ENCODE measurements at places on chromosomes 6 and 20.

DNA sequence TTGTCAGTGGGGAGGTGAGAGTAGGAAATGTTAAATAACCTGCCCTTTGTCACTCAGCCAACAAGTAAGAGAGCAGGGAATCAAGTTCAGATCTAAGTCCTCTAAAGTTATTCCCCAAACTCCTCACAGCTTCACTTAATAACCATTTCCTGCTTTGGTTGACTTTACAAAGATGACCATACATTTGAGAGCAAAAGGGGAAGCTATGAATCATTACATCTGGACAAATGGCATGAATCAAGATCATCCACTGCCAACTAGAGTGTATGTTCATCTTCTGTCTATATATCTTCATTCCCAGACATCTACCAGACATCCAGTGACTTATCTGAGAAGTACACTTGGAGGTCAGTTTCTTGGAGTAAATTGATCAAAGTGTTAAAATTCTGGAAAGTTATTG lies 15.1 kb upstream of the HIVEP2 start:
- DNase-seq: no peak

DNA sequence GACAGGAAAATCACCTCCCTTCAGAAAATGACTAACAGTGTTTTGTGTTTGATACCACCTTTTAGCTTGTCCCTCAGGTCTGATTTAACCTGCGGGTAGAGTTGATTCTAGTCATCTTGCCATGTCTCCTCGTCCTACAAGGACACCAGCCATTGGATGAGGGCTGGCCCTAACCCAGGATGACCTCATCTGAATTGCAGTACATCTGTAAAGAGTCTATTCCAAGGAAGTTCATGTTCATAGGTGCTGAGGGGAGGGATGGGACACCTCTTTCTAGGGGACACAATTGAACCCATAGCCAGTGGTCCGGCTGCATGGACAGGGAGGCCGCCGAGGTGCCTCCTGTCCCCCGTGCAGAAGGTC lies 52.0 kb upstream of the DACT2 start:
- DNase-seq: no peak

- no peak for DNase-seq
These were observed 80.5 kb downstream of the CEBPB start for GRCh38 chr20:50271176-50271575.

GRCh38 chr20:51166489-51166888 lies 143.6 kb upstream of the KCNG1 start:
- DNase-seq: no peak

- DNase-seq: peak; percentile 28
These were observed 6.8 kb downstream of the SCAND1 start for GRCh38 chr20:35947489-35947888.

GRCh38 chr6:52394251-52394666 lies 25.9 kb upstream of the EFHC1 start:
- no peak for DNase-seq

GRCh38 chr6:111982681-111983080 lies 71.2 kb upstream of the CCN6 start:
- DNase-seq: no peak

GRCh38 chr6:119881416-119881815 lies 531.9 kb upstream of the MAN1A1 start:
- DNase-seq: no peak

DNA sequence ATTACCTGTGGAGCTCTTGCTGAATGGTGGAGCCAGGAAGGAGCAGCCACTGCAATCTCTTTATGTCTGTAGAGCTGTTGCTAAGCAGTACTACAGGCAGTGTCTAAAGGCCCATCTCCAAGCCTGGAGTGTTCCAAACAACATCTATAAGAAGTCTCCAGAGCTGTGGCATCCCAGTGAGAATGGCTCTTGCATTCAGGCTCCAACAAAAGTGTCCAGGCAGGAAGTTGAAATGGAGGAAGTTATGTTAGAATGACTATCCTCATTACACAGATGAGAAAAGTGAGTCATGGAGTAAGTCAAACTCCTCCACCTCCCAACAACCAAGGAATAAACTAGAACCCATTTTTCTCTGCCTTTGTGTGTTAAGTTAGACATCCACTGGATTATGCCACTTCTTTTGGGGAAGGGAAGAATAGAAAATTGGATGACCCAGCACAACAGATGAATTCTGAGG lies 288.5 kb upstream of the STXBP5 start:
- DNase-seq: no peak

All from endothelial cell (in vitro differentiated cells).